ENCODE measurements at places on chromosomes 6 and 20.

DNA sequence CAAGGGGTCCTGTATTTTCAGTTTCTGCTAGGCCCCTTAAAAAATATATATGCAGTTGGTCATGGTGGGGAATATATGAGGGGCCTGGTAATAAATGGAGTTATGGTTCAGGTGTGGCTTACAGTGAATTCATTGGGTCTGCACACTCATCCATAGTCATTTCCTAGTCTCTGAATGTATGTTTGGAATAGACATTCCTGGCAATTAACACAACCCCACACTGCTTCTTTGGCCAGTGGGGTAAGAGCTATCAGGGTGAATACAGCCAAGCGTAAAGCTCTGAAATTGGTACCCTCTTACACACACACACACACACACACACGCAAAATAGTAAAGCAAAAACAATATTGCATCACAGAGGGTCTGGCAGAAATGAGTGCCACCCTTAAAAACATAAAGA, 56.5 kb downstream of the QRSL1 start:
- no peak for DNase-seq

GRCh38 chr20:52446421-52447224, 255.0 kb upstream of the ZFP64 start:
- no peak for DNase-seq

GRCh38 chr6:122753688-122754056, 25.8 kb upstream of the FABP7 start:
- DNase-seq = no peak

GRCh38 chr6:105593056-105593690, 190.3 kb upstream of the PREP start:
- DNase-seq = no peak

- no peak for DNase-seq
Observed at GRCh38 chr20:20366551-20366875, 1.4 kb upstream of the INSM1 start.

DNA sequence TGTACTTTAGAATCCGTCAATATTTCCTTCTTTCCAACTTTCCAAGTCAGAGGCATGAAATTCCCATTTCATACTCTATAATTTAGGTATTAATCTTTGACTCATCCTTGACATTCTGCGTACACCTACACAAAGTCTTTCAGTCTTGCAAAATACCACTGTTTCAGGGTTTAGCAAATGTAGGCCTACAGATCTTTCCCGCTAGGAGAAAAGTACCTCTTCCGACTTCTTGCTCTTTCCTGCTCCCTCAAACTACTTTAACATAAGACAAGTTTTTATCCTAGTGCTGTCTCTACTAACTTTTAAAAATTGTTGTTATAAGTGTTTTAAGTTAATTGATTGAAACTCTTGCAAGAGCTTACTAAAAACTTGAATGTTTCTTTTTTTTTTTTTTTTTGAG, 18.3 kb upstream of the PHACTR1 start:
- no peak for DNase-seq

DNA sequence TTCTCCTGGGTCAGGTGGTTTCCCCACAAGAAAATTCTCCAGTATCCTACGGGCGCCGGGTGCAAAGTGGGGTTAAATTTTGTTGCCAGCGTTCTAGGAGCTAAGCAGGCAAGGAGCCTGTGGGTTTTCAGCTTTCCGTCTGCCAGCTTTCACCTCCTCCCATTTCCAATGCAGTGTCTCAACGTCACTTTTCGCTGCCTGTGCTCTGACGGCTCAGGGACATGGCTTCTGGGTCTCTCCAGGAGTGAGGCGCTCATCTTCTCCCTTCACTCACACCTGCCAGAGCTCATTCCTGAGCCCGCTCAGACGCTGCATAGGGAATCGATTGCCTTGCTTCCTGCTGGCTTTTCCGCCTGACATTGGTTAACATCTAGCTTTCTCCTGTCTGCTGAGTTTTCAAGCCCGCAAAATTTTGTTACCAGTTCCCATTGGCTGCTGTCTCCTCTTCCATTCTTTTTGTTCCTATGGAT, 7.3 kb upstream of the NAA20 start:
- DNase-seq = no peak

DNA sequence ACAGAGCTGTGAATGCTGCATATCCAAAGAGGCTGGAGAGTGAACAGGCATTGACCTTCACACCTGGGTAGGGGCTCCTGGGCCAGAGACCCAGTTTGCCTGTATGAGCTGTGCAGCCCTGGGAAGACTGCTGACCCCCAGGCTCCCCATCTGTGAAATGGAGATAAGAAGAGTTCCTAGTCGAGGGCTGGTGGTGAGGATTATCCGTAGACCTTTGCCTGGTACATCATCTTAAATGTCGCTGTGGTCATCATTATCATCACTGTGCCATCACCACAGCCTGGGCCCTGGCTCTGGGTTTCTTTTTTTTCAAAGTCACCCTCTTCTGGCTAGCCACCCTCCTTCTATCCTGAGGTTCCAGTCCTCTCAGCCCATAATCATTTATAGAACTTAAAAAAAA, 12.0 kb downstream of the AGPAT4 start:
- DNase-seq = no peak

DNA sequence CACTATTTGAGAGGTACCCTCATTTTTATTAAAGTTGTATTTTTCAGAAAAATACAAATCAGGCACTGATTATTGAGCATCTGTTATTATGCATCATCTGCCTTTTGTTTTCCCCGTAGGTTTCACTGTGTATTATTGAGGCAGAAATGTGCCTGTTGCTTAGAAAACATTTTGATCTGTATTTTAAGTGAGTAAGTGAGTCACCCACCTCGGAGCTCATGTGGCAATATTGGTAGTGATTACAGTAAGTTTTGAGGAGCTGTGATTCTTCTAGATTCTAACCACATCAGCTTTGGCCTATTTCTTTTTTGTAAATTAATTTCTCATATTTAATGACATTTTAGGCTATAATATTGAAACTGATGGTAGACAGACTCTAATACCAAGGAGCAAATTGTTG, 59.6 kb upstream of the LAMP5 start:
- DNase-seq = no peak

- DNase-seq = no peak
Observed at GRCh38 chr6:2190661-2191389, 54.6 kb downstream of the GMDS start.

All from RKO (cell line).